ENCODE measurements at places on chromosomes 4 and X.

DNA sequence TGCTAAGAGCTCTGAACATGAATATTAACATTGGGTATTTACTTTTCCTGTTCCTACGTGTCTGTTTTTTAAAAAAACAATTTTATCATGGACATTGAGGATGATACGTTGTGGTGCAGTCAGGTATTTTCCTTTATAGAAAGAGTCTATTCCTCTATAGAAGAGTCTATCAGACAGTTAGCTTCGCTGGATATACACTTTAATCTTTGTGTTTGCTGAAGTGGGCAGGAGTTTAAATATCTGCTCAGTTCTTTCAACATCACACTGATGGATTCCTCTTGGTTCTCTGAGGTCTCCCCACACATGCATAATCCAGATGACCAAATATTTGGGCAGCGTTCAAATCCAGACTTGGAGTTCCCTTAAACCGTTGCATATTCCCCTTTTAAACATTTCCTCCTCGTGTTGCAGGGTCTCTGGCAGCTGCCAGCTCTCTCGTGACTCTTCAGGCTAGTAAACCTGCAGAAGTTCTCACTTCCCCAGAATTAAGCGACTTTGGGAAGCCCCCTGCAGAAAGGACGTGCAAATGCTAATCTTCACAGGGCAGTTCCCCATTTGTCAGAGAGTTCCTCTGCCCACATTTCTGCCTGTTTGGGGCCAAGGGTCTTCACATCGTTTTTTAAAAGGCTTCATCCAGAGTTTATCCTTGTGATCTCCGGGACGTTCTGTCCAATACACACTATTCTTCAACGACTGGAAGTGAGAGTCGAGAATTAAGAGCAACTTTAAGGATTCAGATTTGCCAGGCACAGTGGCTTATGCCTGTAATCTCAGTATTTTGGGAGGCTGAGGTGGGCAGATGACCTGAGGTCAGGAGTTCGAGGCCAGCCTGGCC lies 20.5 kb upstream of the DHRSX start:
- DNase-seq = peak; percentile 99

DNA sequence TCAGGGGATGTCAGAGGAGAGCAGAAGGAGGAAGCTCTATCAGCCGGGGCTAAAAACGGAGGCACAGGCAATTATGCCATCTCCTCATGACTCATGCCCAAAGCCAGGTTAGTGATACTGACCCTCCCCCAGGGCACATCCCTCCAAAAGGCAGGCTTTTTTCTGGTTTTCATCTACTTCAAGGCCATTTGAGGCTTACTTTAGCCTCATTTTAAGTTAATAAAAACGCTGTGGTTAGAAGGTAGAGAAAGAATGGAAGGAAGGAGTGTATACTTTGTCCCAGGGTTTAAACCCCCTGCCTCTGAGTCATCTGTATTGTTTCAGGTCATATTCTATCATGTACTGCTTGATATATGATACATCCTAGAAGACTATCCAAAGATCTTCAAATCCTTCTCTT lies 89.7 kb upstream of the NDP start:
- DNase-seq = peak; percentile 33

DNA sequence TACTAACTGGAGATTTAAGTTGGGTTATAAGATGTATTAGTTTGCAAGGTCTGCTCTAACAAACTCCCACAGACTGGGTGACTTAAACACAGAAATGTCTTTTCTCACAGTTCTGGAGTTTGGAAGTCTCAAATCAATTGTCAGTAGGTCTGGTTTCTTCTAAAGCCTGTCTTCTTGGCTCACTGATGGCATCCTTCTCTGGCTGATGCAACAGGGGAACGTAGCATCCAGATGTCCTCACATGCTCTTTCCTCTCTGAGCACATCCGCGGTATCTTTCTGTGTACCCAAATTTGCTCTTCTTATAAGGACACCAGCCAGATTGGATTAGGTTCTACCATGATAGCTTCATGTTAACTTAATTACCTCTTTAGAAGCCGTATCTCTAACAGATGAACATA lies 63.2 kb upstream of the BMP3 start:
- no peak for DNase-seq

GRCh38 chrX:70132224-70132623 lies 1.0 kb upstream of the IGBP1 start:
- no peak for DNase-seq

DNA sequence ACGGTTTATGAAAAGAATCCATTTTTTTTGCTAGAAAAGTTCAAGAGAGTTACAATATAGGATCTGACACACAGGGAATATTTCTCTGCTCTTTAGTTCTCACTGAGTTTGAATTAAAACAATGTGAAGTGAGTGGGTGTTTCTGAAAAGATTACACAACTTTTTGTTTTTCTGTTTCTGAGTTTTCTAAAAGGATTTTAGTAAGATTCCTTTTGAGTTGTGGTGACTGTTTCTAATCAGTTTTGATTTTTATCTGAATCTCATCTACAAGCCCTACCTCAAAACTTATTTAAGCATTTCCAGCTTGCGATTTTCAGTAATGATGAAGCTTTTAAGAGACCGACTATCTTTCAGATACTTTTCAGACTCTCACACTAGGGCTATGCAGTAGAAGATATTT lies 141.7 kb downstream of the GPAT3 start:
- DNase-seq = no peak
